ENCODE measurements at places on chromosomes 1 and 21. TPM values are rescaled to one million over a fixed set of nuclear protein-coding genes. Genes with fewer than 3 reads are reported as not detected.
A peak's percentile ranks its signal among the peaks of the same experiment; 100 is the strongest.

- no peak for DNase-seq
Measured at GRCh38 chr1:211875541-211875940, 45.0 kb upstream of the LPGAT1 start.

DNA sequence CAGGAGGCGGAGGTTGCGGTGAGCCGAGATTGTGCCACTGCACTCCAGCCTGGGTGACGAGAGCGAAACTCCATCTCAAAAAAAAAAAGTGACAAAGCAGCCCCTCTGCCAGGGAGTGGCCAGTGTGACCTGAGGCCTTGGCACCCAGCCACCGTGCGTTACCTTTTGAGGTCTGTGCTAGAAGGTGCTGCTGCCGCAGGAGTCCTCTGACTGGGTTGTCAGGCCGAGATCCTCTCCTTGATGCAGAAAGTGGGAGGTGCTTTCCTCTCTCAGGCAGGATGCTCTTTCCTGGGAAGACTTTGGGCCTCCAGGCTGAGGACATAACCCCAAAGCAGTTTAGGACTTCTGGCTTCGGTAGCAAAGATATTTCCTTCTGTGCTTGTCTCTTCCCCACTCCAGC, 280.5 kb upstream of the VAMP3 start:
- DNase-seq = no peak

- peak; percentile 56 for DNase-seq
Measured at GRCh38 chr1:52142220-52143183, 613 bp downstream of the ZFYVE9 start.

- DNase-seq = no peak
Measured at GRCh38 chr1:232980355-232980978, 30.1 kb downstream of the NTPCR start.

DNA sequence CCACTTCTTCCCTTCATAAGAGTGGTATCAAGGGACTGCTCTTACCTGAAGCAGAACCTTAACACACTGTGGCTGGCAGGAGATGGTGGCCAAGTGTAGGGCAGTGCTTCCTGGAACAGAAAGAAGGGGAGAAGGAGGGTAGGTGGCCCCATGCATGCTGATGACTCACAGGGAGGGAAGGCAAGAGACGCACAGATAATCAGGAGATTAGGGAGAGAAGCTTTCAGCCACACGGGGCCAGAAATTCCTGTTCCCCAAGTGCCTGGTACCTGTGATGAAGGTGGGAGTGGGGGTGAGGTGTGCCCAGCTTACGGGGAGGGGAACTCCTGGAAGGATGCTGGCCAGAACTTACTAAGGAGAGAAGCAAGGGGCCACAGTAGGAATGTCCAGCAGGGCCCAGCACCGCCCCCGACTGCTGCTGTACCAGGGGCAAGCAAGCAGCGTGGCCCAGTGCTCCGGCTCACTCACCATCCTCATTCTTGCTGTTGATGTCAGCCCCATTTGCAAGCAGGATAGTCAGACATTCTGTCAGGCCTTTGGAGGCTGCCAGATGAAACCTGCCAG, 7.7 kb downstream of the ANKRD35 start:
- DNase-seq = peak; percentile 30

DNA sequence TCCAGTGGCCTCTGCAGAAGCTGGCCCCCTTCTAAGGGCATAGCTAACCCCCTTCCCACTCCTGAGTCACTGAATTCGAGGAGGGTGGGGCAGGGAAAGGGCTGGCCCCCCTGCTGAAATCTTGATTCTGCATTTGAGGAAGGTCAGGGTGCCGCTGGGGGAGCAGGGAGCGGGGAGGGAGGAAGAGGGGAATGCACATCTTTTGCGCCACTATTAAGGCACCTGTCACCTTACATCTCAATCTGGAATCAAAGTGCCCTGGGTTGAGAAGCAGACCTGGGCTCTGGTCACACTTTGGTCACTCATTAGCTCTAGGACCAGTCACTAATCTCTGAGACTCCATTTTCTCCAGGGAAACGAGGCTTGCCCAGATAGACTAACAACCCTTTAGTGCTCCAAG, 62.0 kb downstream of the TOR1AIP2 start:
- no peak for DNase-seq

- no peak for DNase-seq
Measured at GRCh38 chr1:171210355-171210754, 25.3 kb downstream of the FMO2 start.

DNA sequence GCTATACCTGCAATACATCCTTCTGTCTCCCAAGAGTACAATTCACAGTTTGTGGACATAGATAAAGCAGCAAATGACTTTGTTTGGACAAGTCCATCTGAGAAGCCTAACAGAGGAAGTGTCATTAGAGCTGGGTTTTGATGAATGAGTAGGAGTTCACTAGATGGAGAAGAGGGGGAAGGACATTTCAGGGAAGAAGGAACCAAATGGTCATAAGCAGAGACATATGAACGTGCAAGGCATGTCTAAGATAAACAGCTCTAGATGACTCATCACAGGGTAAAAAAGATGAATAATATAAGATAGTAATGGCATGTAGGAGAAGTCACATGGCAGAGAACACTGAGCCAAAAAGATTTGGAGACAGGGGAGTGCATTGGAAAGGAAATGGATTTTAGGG, 54.5 kb downstream of the HMGB4 start:
- DNase-seq = no peak

Gene TNFRSF4
- total RNA-seq = not detected

Gene ANGPTL3
- total RNA-seq = not detected

Gene TRAF3IP3
- total RNA-seq = not detected

Gene CYP4A11
- not detected for total RNA-seq

Gene RRP1B
- total RNA-seq = 39.8 TPM

Gene DPYD
- 48.2 TPM for total RNA-seq

Gene SMG7
- 107 TPM for total RNA-seq
